ENCODE measurements at places on chromosomes 7 and 10. TPM values are rescaled to one million over a fixed set of nuclear protein-coding genes. Genes with fewer than 3 reads are reported as not detected.

CYP2C18 gene
- 0.22 TPM for total RNA-seq

ADAM12 gene
- not detected for total RNA-seq

LRRC17 gene
- total RNA-seq = not detected

EMX2 gene
- not detected for total RNA-seq

PLXDC2 gene
- not detected for total RNA-seq

ATP6V0A4 gene
- total RNA-seq = not detected

FBXL13 gene
- total RNA-seq = 0.54 TPM

SGCE gene
- 0.83 TPM for total RNA-seq

NEURL1 gene
- total RNA-seq = 1.3 TPM

SLC13A1 gene
- not detected for total RNA-seq

ALOX5 gene
- 0.14 TPM for total RNA-seq

- no peak for DNase-seq
Measured at GRCh38 chr7:45159296-45159695, 1.7 kb downstream of the RAMP3 start.

DNA sequence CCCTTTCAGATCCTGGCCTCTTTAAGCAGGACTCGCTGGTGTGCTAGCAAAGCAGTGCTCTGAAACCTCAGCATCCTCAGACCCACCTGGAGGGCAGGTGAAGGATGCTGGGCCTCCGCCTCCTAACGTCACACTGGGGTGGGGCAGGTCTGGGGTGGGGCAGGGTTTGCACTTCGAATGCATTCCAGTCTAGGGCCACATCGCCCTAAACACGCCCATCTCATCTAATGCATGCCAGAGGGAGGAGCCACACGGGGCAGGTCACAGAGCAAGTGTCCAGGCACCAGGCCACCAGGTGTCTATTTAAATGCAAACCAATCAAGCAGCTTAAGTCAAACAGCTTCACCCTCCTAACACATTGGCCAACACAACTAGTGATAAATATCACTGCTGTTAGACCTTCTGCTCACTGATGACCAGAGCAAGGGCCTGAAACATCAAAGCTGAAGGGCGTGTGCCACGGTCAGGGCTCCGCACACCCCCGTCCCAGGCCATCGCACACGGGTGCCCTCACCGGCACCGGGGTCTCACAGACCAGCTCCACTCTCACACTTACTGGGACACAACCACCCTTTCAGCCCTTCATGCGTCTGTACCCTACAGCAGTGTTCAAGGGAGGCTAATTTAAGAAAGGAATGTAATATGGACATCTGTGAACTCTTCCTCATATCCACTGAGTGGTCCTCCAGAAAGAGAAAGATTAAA lies 47.1 kb downstream of the DIP2C start:
- DNase-seq = no peak

DNA sequence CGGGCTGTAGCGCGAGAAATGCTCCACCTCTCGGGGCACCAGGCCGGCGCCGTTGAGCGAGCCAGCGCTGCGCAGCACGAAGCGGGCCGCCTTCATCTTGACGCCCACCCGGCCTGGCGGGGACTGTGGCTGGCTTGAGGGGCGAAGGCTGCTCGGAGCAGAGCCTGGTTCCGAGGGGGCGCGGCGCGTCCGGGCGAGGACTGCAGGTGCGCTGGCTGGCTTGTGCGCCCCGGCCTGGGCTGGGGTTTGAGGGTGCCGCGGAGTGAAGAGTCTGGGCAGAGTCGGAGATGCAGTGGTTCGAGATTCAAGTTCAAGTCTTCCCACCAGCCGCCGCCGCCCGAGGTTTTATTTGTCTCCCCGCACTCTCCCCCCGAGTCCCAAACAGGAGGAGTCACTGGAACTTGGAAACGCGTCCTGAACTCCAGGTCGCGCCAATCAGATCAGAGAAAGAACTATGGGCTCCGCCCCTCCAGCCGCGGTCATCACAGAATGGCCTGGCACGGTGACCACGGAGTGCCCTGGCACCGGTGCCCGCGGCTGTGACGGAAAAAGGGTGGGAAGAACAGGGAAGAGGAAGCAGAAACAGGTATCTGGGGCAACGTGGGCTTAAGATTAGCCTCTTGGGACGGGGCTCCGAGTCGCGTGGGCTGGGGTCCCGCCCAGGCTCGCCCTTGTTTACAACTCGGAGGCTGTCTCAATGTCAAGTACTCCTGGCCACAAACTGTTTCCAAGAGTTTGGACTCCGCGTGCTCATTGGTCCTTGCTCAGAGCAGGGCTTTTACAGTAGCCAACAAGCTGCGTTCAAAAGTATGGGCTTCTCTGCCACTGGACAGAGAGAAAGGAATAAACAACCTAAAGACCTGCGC lies at the start of gene PDK4:
PDK4 (minus strand) TSS at position 319 of the 866 bp plus-strand sequence; CDS start at position 96, 223 bp downstream.
- no peak for DNase-seq

DNA sequence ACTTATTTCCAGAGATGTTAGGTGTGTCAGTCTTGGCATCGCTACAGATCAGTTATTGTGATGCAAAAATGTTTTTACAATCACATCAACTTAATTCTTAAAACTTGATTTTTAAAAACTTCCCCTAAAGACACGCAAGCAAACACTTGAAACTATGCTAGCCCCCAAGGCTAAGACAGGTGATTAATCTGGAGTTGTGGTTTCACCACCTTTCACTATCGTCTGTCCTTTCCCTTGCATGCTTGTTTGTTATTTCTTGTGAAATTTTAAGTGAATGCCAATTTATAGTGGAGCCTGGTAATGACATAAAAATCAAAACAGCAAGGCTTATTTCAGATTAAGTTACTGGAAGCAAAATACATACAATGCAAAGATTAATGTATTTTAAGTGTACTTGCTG lies 70.4 kb downstream of the SLC35B4 start:
- no peak for DNase-seq

DNA sequence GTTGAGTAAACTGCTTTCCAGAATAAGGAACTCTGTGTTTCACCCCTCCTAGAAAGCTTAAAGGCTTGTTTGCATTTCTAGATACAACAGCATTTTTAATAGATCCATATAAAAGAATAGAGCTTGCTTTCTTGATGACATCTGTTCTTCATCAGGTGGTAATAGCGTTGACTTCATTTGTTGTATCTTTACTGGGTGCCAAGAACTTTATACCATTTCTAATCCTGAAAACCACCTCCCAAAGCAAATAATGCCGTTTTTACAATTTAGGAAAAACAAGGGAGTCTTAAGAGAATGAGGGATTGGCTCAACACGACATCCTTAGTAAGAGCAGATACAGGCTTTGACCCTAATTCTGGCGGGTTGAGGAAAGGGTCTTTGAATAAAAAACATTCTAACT lies 993.4 kb downstream of the TYW1 start:
- no peak for DNase-seq

- DNase-seq = no peak
Measured at GRCh38 chr7:94414481-94414880, 19.8 kb downstream of the COL1A2 start.

DNA sequence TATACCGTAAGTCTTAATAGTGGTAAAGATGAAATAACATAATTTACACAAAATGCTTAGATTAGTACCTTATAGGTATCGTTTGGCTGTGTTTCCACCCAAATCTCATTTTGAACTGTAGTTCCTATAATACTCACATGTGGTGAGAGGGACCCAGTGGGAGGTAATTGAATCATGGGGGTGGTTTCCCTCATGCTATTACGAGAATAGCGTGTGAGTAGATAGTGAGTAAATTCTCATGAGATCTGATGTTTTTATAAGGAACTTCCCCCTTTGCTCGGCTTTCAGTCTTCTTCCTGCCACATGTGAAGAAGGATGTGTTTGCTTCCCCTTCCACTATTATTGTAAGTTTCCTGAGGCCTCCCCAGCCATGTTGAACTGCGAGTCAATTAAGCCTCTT lies 426.3 kb upstream of the POT1 start:
- DNase-seq = no peak

DNA sequence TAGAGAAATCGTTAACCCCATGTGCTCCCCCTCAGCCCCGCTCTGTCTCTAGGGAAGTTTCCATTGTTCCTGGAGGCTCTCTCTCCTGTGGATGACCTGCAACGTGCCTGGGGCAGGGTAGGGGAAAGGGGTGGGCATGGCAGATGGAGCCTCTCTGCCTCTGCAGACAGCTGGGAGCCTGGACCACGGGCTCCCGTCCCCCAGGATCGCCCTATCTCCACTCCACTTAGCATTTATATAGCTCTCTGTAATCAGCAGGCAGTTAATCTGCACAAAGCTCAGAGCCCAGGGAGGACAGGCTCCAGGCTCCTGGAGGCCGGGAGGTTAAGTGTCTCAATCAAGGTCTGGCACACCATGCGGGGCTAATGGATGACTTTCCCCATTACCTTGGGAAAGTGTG lies 369.7 kb downstream of the PLXNA4 start:
- no peak for DNase-seq

GRCh38 chr10:81969136-81969535 lies 94.1 kb downstream of the NRG3 start:
- DNase-seq = no peak

- DNase-seq = peak; percentile 50
Measured at GRCh38 chr7:16918288-16918895, 36.6 kb upstream of the AGR3 start.

GRCh38 chr10:53003094-53003493 lies 230.5 kb upstream of the MBL2 start:
- no peak for DNase-seq

DNA sequence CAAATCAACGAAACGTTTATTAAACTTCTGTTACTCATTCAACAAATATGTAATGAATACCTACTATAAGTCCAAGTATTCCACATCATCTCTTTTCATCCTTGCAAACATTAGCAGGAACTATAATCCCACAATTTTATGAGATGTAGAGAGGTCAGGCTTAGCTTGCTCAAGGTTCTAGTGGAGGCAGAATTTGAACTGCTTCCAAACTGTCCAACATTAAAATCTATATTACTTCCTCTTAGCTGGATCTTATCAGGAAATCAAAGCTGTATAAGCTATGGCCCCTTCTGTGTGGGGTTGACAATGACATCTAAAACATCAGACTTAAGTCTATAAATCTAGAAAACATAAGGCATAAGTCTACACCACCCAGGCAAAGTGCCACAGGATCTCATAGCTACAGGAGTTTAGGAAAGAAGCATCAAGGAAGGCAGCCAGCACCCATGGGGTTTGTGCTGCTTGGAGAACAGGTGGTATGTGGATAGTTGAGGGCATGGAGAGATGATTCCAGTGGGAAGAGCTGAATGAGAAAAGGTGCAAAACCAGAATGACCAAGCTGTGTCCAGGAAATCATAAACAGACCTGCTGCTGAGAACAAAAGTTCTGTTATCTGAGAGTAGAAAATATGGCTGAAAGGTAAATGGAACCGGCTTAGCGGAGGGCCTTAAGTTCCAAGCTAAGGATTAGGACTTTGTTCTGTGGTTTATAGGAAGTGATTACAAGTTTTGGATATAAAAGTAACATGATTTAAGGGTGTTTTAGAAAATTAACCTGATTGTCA lies 34.5 kb downstream of the PAPSS2 start:
- no peak for DNase-seq

- no peak for DNase-seq
Measured at GRCh38 chr7:98291717-98292116, 10.2 kb downstream of the BRI3 start.
